ELF-1 (cell line): ENCODE measurements at places on chromosomes 4 and X.

GRCh38 chrX:115067812-115068211 lies 50.4 kb upstream of the IL13RA2 start:
- DNase-seq = no peak

GRCh38 chr4:138897811-138898226 lies 117.8 kb upstream of the NOCT start:
- DNase-seq = no peak

DNA sequence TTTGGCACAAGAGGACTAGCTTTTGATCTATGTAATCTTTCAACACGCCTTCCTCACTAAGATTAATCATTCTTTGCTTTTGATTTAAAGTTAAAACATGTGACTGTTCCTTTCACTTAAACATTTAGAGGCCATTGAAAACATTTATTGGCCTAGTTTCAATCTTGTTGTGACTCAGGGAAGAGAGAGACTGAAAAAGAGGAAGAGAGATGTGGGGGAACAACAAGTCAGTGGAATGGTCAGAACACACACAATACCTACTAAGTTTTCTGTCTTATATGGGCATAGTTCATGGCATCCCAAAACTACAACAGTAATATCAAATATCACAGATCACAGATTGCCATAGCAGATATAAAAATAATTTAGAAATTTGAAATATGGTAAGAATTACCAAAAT lies 812.9 kb upstream of the AGA start:
- no peak for DNase-seq

GRCh38 chr4:134650461-134650860 lies 448.9 kb upstream of the PABPC4L start:
- DNase-seq = no peak

GRCh38 chr4:39169426-39169825 lies 12.9 kb upstream of the WDR19 start:
- no peak for DNase-seq

DNA sequence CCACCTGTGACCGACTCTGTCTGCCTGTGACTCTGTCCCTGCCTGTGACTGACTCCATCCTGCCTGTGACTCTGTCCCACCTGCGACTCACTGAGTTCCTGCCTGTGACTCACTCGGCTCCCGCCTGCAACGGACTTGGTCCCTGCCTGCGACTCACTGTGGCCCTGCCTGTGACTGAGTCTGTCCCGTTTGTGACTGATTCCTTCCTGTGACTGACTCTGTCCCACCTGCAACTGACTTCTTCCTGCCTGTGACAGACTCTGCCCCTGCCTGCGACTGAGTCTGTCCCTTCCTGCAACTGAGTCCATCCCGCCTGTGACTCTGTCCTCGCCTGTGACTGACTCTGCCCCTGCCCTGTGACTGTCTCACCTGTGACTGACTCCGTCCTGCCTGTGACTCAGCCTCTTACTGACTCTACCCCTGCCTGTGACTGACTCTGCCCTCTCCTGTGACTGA lies 9.6 kb upstream of the UVSSA start:
- DNase-seq = no peak

GRCh38 chr4:183242291-183242690 lies 77.8 kb downstream of the CLDN22 start:
- no peak for DNase-seq

- DNase-seq = no peak
Measured at GRCh38 chrX:115939070-115939469, 231.5 kb upstream of the AGTR2 start.

GRCh38 chr4:40482985-40483647 lies 146.5 kb downstream of the RBM47 start:
- peak; percentile 57 for DNase-seq

DNA sequence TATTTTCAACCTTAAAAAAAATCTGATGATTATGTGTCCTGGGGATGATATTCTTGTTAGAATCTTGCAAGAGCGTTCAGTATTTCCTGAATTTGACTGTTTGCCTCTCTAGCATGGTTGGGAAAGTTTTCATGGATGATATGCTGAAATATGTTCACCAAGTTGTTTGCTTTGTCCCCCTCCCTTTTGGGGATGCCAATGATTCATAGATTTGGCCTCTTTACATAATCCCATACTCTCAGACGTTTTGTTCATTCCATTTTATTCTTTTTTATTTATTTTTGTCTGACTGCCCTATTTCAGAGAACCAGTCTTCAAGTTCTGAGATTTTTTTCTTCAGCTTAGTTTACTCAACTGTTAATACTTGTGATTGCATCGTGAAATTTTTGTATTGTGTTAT lies 415.1 kb downstream of the FAM47B start:
- no peak for DNase-seq

DNA sequence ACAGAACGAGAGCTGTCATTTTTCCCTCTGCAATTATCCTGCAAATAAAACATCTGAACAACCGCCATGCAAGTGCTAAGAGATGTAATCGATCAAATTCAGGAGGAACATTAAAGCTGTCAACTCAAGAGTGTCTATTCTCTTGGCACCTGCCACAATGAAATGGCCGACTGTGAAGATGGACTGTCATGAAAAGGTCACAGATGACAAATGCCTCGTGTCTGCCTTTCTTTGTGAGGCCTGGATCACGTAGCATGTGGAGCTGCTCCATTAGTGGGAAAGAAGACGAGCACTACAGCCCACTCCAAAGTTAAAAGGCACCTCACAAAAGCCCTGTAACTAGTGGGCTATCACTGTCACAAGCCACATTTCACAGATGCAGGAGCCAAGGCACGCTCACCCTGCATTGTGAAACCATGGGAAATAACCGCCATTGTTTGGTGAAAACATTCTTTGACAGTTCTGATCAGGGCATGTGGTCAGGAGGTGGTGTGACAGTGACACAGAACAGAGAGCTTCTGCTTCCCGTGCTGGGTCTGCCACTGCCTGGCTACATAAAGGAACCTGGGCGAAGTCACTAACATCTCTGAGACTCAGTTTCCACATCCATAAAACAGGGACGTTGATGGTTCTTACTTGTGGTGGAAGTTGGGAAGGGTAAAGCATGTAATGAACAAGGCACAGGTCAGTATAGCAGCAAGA lies 98.9 kb downstream of the EVC2 start:
- DNase-seq = no peak

GRCh38 chr4:40990236-40990898 lies 224.0 kb downstream of the APBB2 start:
- DNase-seq = no peak

DNA sequence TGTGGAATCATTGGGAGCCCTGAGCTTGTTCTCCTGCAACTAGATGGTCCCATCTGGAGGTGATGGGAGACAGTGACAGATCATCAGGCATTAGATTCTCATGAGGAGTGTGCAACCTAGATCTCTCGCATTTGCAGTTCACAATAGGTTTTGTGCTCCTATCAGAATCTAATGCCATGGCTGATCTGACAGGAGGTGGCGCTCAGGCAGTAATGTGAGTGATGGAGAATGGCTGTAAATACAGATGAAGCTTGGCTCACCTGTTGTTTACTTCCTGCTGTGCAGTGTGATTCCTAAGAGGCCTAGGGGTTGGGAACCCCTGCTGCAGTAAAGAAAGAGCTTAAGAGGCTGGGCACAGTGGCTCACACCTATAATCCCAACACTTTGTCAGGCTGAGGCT lies 42.2 kb upstream of the PUDP start:
- DNase-seq = peak; percentile 8

DNA sequence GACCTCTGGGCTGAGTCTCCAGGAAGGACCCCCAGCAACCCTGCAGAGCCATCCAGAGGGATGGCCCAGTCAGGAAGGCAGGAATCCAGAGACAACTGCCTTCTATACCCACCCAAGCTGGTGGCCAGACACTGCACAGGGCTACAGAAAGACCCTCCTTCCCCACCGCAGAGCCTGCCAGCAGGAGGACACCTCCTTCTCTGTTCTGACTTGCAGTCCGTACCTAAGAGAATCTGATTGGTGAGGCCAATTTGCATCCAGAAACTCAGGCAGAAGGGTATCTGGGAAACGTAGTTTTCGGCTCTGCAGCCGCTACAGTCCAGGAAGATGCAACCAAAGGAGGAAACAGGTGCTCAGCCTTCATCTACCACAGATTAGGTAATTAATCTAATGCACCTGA lies 155.4 kb upstream of the FRG1 start:
- DNase-seq = peak; percentile 16
